Right ventricle myocardium superior (tissue), 1 donor: ENCODE measurements at places on chromosomes 12 and 14.

- DNase-seq, result no peak
Measured at GRCh38 chr12:128789356-128789929, 34.3 kb downstream of the SLC15A4 start.

GRCh38 chr14:75375983-75376382 is 51.8 kb upstream of the JDP2 start:
- no peak for DNase-seq

DNA sequence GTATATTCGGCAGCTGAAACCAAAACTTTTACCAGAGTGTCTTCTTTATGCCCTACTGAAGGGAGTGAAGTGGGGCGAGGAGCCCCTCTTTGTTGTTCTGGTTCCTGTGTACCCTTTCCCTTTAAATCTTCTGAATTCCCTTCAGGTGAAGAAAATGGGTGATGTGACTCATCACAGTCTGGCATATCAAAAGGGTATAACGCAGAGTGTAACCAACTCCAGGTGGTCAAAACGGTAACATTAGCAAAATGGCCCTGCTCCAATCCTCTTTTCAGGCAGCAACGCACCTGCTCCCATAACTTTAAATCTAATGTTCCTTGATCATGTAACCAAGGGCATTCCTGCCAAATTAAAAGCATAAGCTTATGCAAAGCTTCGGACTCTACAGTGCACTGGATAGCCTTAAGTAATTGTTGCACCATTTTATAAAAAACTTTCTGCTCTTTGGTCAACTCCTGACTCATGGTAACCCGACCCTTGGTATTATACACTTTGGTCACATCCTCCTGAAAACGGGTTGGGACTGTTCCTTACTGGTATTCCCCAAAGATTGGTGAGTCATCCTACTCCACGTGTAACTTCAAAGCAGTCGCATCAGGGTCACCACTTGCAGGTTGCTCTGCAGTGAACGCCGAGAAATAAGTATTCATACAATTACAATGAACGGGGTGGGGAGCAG is 83.1 kb downstream of the KCNMB4 start:
- DNase-seq, result no peak

GRCh38 chr12:109393437-109394345 is 46.0 kb downstream of the MYO1H start:
- no peak for DNase-seq

- no peak for DNase-seq
Measured at GRCh38 chr14:101457301-101457935, 103.9 kb upstream of the DIO3 start.
